ENCODE measurements at places on chromosomes 2 and 18. TPM values are rescaled to one million over a fixed set of nuclear protein-coding genes. Genes with fewer than 3 reads are reported as not detected.

GRCh38 chr2:118607641-118608040 is 239.8 kb downstream of the EN1 start:
- DNase-seq: no peak

Gene NR4A2
- 0.88 TPM for total RNA-seq

- no peak for DNase-seq
These were observed 13.2 kb downstream of the CNNM4 start for GRCh38 chr2:96773922-96774321.

DNA sequence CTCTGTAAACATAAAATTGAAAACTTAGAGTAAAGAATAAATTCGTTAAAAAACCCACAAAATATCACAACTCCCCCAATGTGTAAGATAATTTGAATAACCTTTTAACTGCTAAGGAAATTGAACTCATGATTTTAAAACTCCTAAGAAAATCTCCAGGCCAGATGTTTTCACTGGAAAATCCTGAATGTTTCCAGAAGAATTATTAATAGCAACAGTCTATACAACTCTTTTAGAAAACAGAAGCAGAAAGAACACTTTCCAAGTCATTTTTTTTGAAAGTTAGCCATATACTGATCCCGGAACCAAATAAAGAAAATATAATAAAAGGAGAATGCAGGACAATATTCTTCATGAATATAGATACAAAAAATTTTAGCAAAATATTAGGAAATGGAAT is 165.6 kb downstream of the ACOXL start:
- no peak for DNase-seq

- no peak for DNase-seq
These were observed 261.1 kb upstream of the FN1 start for GRCh38 chr2:215697003-215697402.

GRCh38 chr18:9516437-9517064 is 41.2 kb downstream of the RALBP1 start:
- DNase-seq: no peak

DNA sequence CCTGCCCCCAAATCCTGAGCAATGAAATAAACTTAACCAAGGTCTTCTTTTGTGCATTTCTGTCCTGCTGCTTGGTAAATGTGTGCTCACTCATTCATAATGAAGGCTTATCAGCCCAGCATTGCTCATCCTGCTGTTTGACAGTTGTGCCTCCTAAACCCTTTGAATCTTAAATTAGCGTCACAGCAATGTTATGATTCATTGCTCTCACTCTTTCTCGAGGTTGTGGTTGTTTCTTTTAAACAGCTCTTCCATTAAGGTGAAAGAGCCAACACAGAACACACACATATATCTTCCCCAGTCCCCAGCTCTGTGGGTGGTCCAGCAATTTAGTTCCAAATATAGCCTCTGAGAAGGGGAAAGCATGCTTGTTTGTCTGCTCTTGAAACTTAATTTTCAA is 84.0 kb downstream of the EVA1A start:
- DNase-seq: no peak

GRCh38 chr18:9418047-9418690 is 57.1 kb upstream of the RALBP1 start:
- no peak for DNase-seq

- DNase-seq: no peak
These were observed 201.7 kb upstream of the STON1 start for GRCh38 chr2:48328159-48328809.

Measured in left ventricle myocardium inferior (tissue), 1 donor.